ENCODE measurements at places on chromosomes 3 and 15. TPM values are rescaled to one million over a fixed set of nuclear protein-coding genes. Genes with fewer than 3 reads are reported as not detected.

GRCh38 chr3:10357592-10358308 lies 36.8 kb upstream of the SEC13 start:
- H3K4me3 ChIP-seq = no peak overlapping the region
- H3K27ac ChIP-seq = no peak overlapping the region
- H3K27me3 ChIP-seq = no peaks in the 10 kb centered on the region
- H3K36me3 ChIP-seq = no peaks in the 10 kb centered on the region
- H3K4me1 ChIP-seq = no peaks in the 10 kb centered on the region
- no peak for DNase-seq

RGMA gene
- 39.8 TPM for total RNA-seq

ATXN7 gene
- total RNA-seq = 15.5 TPM

- no peak for DNase-seq
- no peaks in the 10 kb centered on the region for H3K36me3 ChIP-seq
- no peak overlapping the region for H3K27ac ChIP-seq
- no peaks in the 10 kb centered on the region for H3K27me3 ChIP-seq
- H3K4me1 ChIP-seq = peaks cover 7% of the 10 kb centered on the region
These were observed 70.5 kb upstream of the LIPC start for GRCh38 chr15:58361273-58361759.

ZNF639 gene
- 43.0 TPM for total RNA-seq

MYL3 gene
- not detected for total RNA-seq

DNA sequence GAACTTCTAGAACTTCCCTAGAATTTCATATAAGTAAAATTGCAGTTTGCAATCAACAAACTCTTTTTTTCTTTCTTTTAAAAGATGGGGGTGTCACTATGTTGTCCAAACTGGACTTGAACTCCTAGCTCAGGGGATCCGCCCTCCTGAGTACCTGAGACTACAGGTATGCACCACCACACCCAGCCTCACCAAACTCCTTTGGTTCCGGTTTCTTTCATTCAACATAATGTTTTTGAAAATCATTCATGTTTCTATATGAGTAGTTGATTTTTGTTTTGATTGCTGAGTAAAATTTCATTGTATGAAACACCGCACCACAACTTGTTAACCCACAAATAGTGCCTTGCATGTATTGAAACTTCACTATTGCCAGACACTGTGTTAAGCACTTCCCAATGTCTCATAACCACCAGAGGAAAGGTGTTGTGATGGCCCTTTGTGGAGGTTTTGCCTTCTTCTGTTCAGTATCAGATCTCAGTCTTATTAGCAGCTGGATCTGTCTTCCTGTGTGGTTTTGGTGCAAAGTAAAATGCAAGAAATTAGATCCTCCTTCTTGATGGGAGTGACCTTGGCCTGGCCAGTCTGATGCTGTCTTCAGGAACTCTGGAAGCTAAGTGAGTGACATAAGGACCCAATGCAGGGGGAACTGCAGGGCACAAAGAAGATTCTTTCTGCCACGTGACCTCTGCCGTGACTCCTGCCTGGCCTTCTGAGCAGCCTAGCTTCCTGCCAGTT lies 78.8 kb upstream of the UBE2E1 start:
- no peak overlapping the region for H3K27ac ChIP-seq
- no peaks in the 10 kb centered on the region for H3K36me3 ChIP-seq
- H3K27me3 ChIP-seq = no peaks in the 10 kb centered on the region
- H3K4me1 ChIP-seq = no peaks in the 10 kb centered on the region

DNA sequence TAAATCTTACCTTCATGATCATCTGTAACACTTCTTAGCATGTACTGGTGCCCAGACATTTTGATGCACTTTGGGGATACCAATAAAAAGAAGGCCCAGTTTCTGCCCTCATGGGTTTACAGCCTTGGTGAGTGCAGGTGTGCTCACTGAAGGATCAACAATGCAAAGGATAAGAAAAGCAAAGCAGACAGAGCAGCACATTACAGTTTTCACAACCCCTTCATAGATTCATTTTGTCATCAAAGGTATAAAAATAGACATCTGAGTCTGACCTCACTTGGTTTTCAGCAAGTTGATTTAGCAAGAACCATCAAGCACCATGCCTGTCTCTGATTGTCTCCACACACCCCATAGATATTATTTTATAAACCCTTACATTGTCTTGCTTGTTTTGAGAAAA lies 77.6 kb downstream of the BFSP2 start:
- DNase-seq = no peak
- no peak overlapping the region for H3K27ac ChIP-seq
- no peaks in the 10 kb centered on the region for H3K36me3 ChIP-seq
- H3K4me1 ChIP-seq = peaks cover 8% of the 10 kb centered on the region
- H3K27me3 ChIP-seq = no peaks in the 10 kb centered on the region

GRCh38 chr15:77347197-77347596 lies 72.7 kb downstream of the PEAK1 start:
- H3K27ac ChIP-seq = no peak overlapping the region
- no peaks in the 10 kb centered on the region for H3K4me1 ChIP-seq
- no peak overlapping the region for H3K4me3 ChIP-seq
- DNase-seq = no peak
- no peaks in the 10 kb centered on the region for H3K36me3 ChIP-seq
- no peaks in the 10 kb centered on the region for H3K27me3 ChIP-seq

DNA sequence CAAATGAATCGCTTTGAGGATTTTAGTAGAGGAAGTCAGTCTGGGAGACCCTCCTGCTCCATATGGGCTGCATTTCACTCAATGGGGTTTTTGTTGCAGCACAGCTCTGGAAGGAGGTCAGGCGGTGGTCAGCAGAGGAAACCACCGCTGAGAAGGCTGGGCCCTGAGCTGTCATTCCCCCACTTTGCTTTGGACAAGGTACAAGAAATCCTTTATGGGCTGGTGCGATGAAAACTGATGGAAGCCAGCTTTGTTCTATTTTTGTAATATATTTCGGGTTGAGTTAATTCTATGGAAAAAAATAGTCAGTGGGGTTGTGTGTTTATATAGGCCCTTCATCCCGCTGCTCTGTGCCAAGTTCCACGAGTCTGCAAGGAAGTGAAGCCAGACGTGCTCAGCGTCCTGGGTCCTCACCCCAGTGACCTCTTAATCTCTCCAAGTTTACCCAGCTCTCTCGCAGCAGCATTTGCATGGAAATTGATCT lies 157.1 kb upstream of the TMC3 start:
- no peak for DNase-seq
- H3K27ac ChIP-seq = no peak overlapping the region
- peaks cover 12% of the 10 kb centered on the region for H3K4me1 ChIP-seq
- no peaks in the 10 kb centered on the region for H3K27me3 ChIP-seq
- peak overlapping the region; percentile 7 for H3K4me3 ChIP-seq
- H3K36me3 ChIP-seq = no peaks in the 10 kb centered on the region

Data from H1 (cell line).